Skin of body (tissue), 3 donors: ENCODE measurements at places on chromosomes 2 and 18. TPM values are rescaled to one million over a fixed set of nuclear protein-coding genes. Genes with fewer than 3 reads are reported as not detected.

DNA sequence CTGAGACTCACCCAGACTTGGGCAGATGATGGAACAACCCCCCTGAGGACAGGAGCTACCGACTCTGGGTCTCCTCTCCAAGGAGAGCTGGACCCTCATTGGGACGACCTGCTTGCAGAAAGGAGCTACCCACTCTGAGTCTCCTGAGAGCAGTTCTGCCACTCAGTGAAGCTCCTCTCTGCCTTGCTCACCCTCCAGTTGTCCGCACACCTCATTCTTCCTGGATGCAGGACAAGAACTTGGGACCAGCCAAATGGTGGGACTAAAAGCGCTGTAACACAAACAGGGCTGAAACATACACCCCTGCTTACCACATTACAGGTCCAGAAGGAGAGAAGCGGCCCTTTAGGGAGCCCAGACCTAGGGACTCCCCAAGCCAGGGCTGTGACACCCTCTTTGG, 124.9 kb upstream of the CCDC150 start:
- DNase-seq, result no peak

DNA sequence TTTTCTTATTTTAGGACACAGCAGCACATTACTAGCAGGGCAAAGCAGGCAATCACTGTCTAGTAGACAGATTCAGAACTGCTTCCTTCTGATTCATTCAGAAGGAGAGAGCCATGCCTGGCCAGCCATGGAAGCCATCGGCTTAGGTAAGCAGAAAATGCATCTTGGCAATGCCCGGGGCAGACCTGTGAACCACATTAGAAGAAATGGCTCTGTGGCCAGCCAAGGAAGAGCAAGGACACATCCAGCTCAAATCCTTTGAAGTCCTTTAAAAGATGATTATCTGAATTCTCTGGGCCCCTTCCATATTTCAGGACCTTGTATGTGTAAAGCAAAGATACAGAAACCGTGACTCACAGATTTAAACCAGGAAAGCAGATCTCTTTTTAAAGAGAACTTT, 227.4 kb downstream of the PID1 start:
- DNase-seq, result no peak

DNA sequence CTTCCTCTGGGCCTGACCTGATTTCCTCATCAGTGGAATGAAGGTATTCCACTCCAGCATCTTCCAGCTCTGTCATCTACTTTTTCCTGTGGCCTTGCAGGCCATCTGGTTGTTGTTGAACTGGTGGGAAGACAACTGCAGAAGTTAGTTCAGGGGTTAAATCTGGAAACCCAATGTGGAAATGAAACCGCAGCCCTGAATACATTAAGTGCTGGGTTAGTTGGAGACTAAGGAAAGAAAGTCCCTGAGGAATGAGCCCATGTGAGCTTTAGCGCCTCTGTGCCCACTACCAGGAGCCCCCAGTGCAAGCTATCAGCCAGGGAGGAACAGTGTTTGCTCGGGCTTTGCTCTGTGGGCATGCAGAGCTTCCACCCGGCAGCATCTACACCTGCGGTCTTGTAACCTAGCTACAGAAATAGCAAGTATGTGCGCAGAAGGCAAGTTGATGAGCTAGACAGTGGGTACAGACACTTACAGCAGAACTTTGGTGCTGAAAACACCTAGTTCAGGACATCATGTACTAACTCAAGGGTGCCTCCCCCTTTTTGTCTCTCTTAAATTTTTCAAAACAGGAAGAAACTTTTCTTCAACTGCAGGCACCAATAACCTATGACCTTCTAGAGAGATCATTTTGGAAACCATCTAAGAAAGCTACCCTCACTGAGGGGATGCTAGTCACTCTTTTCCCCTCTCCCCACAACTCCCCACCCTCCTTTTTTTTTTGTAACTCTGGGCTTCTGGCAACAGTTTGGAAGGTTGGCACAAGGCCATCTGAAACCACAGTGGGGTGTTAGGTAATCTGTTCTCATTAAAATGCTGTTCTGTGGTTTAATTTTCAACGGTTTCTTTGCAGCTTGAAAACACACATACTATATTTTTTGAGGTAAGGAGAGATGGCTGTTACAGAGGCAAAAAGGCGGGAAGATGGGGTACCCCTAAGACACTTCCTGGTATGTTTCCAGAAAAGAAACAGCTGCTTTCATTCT, 18.3 kb upstream of the CXCR4 start:
- no peak for DNase-seq

DNA sequence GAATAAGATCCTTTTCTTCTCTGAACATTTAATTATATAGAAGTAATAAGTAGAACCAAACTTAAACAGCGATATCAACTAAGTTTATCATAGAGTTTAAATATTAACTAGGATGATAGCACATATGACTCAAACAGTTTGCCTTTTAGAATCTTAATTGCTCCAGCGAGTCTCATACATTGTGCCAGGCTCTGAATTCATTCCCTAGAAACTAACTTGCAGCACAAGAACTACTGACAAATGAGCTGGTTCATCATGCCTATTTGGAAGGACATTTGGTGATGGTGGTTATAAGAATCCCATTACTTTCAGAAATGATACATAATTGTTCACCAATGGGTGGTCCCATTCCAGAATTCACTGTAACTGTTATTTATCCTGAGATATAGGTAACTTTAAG, 1026.6 kb upstream of the DDX18 start:
- no peak for DNase-seq

DNA sequence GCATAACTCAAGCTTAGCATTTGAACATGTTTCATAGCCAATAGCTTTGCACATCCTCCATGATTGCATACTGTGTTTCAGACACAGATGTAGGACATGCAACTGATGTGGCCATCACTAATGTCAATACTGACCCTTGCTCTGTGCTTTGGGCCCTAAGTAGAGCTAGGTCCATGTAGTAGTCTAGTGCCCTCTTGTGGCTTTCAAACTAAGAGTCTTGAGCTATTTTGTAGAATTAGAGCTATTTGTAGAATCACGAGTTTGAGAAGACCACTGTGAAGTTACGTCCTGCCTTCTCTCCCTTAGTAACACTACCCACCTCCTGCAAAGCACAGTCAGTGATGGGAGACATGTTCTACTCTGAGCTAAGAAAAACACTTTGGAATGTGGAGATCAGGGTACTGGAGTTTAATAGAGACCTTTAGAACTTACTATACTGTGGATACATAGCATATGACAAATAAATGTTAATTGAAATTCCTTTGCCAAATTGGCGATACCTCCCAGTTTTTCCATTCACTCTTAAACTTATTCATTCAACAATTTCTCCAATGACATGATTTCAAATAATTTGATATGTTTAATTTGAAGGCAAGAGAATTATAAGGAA, 306.5 kb upstream of the TNP1 start:
- DNase-seq, result no peak

- DNase-seq, result no peak
These were observed 36.6 kb downstream of the GLI2 start for GRCh38 chr2:120772261-120772660.

DNA sequence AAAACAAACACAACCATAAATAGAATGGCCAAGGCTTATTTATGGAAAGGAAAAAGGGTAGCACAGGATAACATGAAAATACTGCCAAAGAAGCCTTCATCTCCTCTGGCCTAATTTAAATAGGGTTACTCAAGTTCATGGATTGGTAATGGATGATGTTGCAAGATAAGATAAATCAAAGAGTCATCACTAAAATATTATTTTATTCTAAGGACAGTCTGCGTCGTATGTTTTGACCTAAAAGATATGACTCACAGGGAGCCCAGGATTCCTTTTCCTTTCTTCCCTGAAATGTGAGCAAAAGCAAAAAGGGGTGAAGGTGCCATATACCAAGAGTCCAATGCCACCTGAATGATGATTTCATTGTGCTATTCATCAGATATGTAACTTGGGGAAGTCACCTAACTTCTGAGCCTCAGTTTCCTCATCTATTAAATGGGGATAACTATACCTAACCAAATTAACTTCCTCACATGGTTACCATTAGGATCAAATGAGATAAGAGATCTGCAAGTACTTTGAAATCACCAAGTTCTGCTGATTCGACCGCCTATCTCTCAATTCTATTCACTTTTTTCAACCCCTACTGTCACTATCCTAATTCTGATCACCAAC, 137.7 kb downstream of the THADA start:
- DNase-seq, result no peak

- no peak for DNase-seq
These were observed 18.9 kb upstream of the OTOS start for GRCh38 chr2:240159251-240159839.

DNA sequence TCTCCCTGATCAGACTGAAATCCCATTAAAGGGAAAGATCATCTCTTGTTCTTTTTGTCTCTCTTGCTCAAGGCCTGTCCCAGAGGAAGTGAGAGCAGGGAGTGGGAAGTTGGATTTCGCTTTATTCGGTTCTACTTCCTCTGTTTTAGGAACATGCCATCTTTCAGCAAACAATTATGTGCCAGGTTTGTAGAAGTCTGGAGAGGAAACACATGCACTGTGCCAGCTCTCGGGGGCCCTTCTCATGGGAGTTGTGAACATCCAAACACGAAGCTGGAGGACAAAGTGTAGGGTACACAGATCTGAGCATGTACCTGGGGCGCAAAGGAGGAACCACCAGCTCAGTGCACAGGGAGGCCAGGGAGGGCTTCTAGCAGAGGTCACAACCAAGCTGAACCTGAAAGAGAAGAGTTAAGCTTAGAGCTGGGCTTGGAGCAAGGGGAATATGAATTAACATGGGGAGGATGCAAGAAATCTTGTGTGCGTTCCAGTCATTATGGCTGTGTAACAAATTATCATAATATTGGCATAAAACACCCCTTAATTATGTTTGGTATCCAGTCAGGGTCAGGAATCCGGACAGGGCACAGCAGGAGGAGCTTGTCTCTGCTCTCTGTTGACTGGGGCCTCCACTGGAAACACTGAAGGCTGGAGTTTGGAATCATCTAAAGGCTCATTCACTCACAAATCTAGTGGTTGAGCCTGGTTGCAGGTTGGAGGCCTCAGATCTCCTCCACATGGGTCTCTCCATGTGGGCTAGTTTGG, 128.6 kb downstream of the ZFP36L2 start:
- DNase-seq, result no peak

DNA sequence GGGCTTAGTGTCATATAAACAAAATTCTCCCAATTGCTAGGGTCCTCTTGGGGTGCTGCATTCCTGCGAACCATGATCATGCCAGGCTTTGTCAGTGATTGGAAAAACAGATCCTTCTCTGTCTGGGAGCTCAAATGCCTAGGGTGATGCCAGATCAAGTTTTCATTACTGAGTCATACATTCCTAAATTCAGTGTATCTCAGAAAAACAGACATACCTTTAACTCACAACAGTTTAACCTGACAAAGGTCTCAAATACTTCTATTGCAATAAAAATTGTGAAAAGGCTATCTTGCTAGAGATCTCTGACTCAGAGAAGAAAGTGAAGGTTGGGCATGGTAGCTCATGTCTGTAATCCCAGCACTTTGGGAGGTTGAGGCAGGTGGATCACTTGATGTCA, 86.9 kb downstream of the SH3YL1 start:
- DNase-seq, result no peak

DNA sequence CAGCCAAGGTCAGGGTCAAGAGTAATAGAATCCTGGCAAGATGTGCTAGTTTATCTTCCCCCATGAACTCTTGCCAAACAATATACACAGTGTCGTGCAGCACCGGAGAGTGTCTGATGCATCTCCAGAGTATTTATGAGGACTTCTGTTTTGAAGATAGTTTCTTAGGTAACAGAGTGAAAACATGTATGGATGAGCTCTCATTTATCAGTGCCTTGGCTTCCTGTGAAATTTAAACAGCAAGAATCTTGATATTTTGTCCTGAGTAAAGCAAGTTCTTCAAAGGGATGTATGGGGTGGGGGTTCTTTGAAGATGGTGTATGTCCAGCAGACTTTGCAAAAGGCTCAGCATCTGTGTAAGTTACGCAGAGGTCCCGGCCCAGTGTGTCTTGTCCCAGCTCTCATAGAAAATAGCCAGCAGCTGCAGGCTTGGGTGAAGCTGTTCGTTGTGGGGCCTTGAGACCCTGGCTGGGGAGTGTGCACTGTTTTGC, 361.0 kb upstream of the NT5C1B start:
- peak; percentile 51 for DNase-seq

DNA sequence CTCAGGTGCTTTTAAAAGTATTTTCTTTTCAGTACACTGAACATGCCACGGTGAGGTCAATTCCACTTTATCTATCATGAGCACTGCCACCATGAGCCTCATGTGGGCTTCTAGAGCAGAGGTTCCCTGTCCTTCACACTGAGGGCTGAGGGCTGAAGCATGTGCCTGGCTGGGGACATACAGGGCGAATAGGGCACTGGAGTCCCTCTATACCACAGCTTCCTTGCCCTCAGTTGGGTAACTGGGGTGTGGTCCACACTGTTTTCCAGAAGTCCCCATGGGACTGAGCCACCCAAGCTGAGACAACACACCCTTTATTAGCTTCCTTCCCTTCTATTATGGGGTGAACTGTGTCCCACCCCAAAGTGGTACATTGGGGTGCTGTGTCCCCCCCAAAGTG, 172.2 kb upstream of the ID2 start:
- DNase-seq, result no peak

- no peak for DNase-seq
These were observed 55.6 kb downstream of the ANKRD44 start for GRCh38 chr2:197254776-197255530.

GRCh38 chr2:32498306-32498705, 129.5 kb upstream of the TTC27 start:
- DNase-seq, result no peak

DNA sequence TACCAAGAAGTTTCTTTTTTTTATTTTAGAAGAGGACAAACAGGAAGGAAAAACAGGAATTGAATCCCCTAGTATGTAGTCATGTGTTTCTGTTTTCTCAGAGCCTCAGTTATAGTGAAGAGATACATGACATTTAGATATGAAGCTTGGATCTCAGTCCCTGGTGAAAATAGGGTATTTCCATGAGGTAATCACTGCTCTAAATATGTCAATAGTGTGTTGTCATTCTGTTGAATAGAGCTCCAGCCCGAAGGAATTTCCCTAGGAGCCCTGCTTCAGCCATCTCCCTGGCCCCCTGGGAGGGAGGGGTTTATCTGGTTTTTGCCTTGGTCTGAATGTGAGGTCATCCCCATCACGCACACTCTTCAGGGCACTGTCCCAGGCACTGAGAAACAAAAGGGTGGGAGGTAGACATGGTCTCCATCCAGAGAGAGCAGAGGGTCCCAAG, 47.1 kb upstream of the REL start:
- DNase-seq, result no peak

GRCh38 chr2:109131777-109132176, 2.8 kb downstream of the SH3RF3 start:
- DNase-seq, result no peak

- DNase-seq, result no peak
These were observed 137.3 kb upstream of the NFATC1 start for GRCh38 chr18:79258447-79258846.

- DNase-seq, result no peak
These were observed 9.3 kb downstream of the MAP4K4 start for GRCh38 chr2:101706819-101707177.

Gene PLEKHH2
- 39.3 TPM for total RNA-seq

Gene NYAP2
- 0.30 TPM for total RNA-seq

Gene PPP1R1C
- 0.59 TPM for total RNA-seq

Gene ABI2
- 30.3 TPM for total RNA-seq

Gene ARHGEF4
- 19.9 TPM for total RNA-seq

Gene SCN9A
- total RNA-seq, result 13.3 TPM

Gene RAB17
- total RNA-seq, result 0.59 TPM

Gene HSPE1
- total RNA-seq, result 80.5 TPM

Gene SH2D6
- not detected for total RNA-seq

Gene RBMS1
- 112 TPM for total RNA-seq

Gene CHRNA1
- total RNA-seq, result 4.2 TPM

Gene TRMT61B
- 19.3 TPM for total RNA-seq

Gene STON1
- 15.7 TPM for total RNA-seq
